ENCODE measurements at places on chromosomes 3 and 15.

DNA sequence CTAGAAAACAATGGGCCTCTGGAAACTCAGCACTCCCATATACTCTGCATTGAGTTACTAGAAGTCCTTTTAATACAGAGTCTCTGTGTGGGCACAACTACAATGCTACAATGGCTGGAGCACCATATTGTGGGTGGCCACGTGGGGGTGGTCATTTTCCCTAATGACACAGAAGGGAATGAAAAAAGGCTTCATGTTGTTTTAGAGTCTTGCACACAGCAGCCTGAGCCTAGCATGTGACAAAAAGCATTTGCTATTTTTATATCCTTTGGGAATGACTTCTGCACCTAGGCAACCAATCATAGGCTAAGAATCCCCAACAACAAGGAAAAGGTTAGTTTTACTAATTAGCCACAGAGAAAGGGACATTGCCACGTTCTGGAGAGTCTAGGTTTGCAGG is 120.6 kb downstream of the PPM1L start:
- no peak for DNase-seq

DNA sequence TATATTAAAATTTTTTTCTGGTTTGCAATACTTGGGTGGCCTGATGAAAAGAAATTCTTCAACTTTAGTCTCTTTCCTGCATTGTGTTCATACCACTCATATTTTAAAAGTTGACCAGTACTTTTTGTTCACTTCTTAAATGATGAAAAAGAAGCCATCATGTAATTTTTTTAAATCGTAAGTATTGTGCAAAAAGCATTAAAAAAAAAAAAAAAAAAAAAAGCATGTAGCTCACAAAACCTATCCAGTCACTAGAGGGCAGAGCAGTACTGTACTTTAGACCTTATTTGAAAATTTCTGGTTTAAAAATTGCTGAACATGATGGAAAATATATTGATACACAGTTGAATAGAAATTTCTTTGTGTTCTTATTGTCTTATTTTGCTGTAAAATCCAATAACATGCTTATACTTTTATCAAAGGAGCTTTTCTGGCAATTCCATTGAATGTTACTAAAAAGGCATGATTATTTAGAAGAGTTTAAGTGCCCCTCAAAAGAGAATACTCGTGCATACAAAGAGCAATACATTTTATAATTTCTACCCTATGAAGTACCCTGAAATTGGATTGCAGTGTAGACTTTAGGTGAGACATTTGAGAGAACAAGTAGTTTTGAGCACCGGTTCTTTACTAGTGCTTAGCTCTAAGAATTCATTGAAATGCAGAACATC is 137.7 kb downstream of the BBX start:
- no peak for DNase-seq

DNA sequence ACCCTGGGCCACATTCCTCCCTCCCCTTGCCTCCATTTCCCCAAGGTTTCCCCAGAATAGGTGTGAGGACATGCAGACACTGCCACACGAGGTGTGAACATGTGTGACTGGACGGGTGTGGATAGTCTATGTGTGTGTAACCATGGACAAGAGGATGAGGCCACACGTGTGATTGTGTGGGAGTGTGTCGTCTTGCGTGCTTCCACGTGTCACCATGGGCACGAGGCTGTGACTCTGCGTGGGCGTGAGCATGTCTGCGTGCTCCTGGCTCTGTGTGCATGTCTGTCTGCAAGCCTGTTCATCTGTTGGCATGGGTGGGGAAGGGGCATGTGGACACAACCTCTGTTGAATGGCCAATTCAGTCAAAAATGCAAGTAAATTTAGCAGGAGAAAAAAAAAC is 6.2 kb upstream of the MYL3 start:
- DNase-seq: no peak

DNA sequence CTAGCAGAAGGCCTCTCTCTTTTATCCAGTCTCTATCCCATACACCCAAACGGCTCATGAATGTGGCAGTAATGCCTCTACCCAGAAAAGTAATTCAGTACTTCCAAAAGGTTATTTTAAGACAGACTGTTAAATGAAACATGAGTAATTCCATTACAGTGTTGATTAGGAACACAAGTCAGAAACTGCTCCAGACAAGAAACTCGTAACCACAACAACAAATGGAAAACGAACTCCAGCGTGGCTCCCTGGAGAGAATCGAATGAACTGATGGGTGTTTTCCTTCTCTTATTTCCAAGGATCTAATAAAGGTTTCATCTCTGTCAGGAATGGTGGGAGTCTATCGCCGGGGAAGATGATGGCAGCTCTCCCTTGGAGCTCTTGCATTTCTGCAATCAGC is 228.4 kb downstream of the MAGI1 start:
- no peak for DNase-seq

DNA sequence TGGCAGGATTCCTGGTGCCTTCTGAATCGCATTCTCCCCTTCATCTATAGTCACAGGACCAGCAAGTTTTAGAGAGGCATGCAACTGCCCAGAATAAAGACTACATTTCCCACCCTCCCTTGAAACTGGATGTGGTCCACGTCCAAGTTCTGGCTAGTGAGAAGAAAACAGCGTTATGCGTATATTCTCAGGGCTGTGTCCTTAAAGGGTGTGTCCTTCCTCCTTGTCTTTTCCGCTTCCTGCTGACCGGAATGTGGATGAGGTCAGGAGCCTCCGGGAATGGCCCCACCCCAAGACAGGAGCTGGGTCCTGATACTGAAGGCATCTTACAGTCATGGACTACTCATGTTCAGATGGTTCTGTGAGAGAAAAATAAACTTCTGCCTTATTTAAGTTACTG is 20.2 kb downstream of the CHST2 start:
- DNase-seq: no peak

GRCh38 chr15:43775411-43775965 is 1.3 kb downstream of the ELL3 start:
- DNase-seq: no peak

DNA sequence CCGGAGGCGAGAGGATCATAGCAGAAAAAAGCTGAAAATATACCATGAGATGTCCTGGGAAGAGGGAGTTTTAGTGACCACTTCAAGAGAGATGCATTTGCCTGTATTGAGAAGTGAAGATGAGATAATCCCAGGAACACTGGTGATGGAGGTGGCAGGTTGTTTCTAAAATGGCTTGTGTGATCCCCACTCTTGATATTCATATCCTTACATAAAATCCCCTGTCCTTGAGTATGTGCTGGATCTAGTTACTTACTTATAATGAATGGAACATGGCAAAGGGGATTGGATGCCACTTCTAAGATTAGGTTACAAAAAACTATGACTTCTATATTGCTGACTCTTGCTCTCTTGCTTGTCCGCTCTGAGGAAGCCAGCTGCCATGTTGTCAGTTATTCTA is 22.1 kb downstream of the HDGFL3 start:
- no peak for DNase-seq

DNA sequence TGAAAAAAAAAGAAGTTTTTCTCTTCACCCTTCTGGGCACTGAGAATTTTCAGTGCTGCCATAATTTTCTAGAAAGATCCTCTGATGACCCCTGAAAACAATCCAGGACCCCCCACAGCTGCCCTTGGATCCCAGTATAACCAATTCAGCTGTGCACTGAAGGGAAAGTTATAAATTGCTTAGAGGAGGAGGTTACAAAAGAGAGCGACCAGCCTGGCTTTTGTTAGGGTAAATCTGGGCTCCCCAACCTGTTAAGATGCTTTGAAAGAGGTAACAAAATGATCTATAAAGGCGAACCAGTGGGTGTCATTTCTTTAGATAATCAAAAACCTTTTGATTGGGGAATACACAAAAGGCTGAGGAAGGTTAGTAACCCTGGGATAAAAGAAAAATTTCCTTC is 407.9 kb upstream of the ATP11B start:
- no peak for DNase-seq

DNA sequence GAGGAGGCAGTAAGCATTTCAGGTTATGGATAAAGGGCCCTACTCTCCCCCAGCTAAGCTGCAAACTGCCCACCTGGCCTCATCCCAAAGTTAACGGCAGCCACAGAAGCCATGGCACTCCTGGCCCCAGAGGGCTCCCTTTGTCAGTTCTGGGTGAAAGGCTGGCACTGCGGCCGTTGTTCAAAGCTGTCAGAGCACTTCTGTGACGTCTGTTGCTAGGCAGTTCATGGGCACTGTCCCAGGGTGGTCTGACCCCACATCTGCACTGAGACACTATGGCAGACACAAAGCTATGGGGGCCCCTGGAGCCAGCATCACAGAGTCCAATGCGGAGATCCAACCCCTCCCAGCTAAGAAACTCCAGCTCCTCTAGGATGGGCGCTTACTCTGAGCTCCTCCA is 30.0 kb downstream of the TLE3 start:
- DNase-seq: no peak

DNA sequence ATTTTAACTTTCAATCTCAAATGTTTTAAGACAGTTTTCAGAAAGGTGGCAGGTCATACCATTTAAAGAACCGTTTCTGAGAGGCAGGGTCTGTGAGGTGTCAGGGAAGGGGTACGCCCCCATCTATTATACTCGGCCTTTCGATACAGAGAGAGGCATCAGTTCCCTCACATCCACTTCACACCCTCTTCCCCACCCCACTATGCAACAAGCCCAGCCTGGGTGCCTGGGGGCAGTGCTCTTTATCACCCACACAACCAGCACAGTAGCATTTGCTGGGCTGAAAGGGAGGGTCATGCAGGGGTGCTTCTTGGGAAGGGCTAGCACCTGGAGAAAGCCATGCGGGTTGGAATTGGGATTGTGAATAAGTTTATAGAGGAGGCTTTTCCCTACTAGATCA is 56.0 kb upstream of the KCNMB2 start:
- no peak for DNase-seq

GRCh38 chr3:188111002-188111584 is 42.9 kb upstream of the LPP start:
- no peak for DNase-seq

DNA sequence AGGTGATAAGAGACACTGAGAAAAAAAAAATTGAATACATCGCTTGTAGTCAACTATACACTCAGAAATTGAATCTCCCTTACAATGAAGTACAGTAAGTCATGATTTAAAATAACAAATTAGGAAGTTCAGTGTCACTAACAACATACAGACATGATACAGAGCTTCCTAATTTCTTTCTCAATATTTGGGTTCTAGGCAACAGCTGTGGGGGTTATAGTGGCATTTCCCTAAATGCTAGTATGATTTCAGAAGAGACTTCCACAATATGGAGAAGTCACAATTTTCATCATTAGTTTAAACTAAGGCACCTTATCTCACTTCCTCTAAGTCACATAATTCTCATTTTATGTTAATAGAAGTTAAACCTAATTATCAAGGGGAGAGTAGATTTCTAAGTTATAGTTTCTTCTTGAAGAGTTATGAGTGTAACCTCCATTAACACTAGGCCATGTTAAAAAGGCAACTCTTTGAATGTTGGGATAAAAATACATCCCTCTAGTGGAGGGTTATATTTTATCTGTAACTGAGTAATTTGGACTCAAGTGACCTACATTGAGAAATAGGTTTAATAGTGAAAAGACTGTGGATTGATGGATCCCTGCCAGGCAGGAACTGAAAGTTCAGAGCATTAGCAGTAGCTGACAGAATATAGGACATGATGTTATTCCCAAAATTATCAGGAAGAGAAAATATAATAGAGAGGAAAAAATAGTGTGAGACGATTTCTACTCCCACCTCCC is 286.0 kb upstream of the SUCLG2 start:
- no peak for DNase-seq

- no peak for DNase-seq
Observed at GRCh38 chr3:134446800-134447199, 39.0 kb downstream of the ANAPC13 start.

DNA sequence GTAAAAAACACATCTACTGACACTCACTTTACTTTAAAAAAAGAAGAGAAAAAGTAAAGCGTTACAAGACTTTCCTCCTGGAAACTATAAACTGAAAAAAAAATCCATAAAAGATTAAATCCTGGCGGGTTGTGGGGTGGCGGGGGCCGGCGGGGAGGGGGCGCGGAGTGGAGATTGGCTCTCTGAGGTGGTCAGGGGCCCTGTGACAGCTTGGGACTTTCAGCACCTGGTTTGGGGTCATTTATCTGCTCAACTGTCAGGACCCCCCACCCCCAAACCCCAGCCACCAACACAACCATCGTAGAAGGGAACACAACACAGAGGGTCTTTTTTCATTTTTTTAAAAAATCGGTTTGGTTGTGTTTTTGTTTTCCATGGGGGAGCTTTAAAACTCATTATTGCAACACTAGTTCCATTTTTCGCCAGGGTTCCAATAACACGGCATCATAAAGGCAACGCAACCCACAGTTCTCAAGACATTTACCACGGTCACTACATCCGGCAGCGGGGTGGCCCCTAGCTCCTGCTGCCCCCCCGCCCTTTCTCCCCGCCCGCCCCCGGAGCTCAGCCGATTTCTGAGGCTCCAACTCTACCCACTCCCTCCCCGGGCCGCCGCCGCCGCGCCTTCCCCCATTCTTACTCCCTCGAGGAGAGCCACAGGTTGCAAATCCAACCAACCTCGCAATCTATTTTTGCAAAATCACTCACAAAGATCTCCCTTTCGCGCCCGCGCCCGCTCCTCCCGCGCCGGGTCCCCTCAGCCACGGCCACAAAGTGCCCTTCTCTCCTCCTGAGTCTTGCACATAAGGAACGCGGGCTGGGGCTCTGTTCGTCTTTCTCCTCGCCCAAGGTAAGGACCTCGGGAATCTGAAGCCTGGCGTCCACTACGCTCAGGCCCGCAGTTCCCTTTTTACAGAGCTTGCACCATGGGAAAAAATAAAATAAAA is 1.8 kb downstream of the BCL6 start:
- DNase-seq: peak; percentile 25

GRCh38 chr15:92932946-92933649 is 33.0 kb downstream of the CHD2 start:
- no peak for DNase-seq

DNA sequence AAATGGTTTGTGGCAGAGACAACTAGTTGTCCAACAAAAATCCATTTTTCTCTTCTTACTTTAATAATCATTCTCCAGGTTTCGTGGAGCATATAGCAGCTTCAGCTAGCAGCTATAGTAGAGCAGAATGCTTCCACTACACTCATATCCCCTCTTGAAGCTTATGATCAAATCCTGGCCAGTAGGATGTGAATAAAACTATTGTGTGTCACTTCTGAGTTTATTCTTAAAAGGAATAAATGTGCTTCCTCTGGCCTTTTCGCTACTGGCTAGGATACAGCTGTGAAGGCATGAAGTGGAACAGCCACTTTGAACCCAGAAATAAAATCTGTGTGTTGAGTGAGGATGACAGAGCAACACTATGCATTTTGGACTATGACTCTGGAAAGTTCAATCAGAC is 7.8 kb upstream of the CPOX start:
- DNase-seq: no peak

Data from stimulated activated CD8-positive, alpha-beta memory T cell treated with anti-CD3 and anti-CD28 coated beads, Interleukin-4, amount 100 ng/mL, for 1 hour (primary cell).